Ureter (tissue), 1 donor: ENCODE measurements at places on chromosomes 1 and 21. TPM values are rescaled to one million over a fixed set of nuclear protein-coding genes. Genes with fewer than 3 reads are reported as not detected.

- DNase-seq: no peak
Measured at GRCh38 chr1:189962181-189962580, 515.5 kb downstream of the BRINP3 start.

DNA sequence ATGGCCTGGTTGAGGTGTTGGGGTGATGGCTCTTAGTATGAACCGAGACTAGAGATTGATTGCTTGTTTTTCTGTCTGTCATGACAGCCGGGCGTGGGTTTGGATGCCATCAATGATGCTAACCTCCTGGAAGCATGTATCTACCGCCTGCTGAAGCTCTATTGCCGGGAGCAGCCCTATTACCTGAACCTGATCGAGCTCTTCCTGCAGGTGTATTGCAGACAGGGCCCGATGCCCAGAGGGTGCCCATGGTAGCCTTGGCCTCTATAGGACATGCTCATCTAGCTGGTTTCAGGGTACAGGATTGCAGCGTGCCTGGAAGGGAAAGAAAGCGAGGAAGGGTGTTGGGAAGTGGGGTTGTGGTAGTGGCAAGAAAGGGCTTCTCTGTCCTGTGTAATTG is 2.6 kb upstream of the RUSC1 start:
- DNase-seq: no peak

- DNase-seq: peak; percentile 53
Measured at GRCh38 chr1:51569284-51570062, 47.4 kb upstream of the OSBPL9 start.

DNA sequence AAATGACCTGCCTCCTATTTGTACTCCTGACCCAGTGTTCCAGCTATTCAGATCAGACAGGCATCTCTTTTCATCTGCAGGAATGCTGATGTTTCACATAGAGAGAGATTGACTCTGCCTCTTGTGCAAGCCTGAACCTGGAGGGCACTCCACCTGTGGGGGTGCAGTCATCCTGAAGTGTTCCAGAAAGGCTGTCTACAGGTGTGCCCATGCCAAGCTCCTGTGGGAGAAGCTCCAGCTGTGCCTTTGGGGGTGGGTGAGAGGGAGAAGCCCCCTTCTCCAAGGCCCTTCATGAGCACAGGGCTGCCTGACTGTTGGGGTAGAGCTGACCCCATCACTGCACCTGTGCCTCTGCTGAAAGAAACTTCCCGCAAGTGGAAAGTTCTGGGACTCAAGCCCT is 22.8 kb downstream of the IFI44 start:
- no peak for DNase-seq

Gene MYOM3
- 0.65 TPM for total RNA-seq

GRCh38 chr21:44199448-44199847 is 41.3 kb downstream of the ICOSLG start:
- no peak for DNase-seq

GRCh38 chr1:233928123-233928522 is 23.6 kb downstream of the SLC35F3 start:
- DNase-seq: no peak
